Thoracic aorta (tissue), 2 donors: ENCODE measurements at places on chromosomes 2 and 18.

DNA sequence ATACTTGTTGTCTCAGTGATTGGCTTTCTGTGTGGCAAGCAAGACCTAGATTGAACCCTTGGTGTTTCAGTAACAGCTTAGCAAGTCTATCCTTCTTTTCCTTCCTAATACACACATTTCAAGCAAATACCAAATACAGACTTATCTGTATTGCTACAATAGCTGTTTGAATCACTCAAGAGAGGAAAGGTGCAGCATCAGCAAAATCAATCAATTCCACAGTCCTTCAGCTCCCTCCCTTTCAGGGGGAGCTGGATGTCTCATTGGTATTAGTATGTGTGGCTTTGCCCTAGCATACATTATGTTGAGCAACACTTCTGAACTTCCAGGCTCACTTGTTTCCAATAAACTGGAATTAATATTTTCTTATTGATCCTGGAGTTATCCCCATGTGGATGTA is 323.1 kb downstream of the TMX3 start:
- no peak for DNase-seq

DNA sequence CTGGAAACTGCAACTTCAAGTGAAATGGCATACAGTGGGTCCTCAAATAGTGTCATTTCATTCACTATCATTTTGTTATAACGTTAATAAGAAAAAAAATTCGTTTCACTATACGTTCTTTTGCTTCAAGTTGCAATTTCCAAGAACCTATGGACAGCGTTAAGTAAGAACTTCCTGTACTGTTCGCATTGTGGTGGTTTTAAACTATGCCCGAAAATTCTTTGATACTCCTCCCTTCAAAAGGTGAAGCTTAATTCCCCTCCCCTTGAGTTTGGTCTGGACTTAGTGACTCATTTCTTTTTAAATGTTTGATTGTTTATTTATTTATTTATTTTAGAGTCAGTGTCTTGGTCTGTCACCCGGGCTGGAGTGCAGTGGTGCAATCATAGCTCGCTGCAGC is 20.7 kb downstream of the GNLY start:
- no peak for DNase-seq

DNA sequence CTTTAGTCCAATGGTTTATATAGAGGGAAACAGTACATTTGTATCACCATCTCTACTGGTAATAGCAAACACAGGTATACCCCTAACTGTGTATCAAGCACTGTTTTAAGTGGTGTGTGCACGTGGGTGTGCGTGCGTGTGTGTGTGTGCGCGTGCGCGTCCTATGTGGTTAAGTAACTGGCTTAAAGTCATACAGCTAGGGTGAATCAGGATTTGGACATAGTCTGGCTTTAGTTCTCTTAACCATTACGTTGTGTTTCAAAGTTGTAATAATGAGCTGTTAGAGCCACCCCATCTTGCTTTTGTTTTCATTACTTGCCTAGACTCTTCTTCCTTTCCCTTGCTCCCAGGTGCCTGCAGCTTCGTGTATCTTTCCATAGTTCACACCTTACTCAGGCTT is 2.1 kb downstream of the HADHB start:
- DNase-seq, result no peak

GRCh38 chr2:64804651-64805050 is 150.9 kb upstream of the SERTAD2 start:
- no peak for DNase-seq

DNA sequence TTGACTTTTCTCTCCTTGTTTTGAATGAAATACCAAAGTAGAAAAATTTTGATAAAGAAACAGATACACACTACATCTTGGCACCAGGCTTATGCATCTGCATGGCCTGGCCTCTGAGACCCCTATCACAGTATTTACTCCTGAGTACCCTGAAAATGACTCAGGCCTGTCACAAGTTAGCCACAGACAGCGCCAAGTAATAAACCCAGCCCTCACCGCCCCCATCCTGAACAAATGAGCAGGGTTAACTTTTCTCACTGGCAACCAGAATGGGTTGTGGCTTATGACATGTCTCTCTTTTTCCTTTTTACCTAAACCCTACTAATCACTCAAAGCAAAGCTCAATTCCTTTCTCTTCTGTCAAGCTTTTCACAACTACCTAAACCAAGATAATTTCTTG is 35.3 kb downstream of the SPRED2 start:
- DNase-seq, result no peak

DNA sequence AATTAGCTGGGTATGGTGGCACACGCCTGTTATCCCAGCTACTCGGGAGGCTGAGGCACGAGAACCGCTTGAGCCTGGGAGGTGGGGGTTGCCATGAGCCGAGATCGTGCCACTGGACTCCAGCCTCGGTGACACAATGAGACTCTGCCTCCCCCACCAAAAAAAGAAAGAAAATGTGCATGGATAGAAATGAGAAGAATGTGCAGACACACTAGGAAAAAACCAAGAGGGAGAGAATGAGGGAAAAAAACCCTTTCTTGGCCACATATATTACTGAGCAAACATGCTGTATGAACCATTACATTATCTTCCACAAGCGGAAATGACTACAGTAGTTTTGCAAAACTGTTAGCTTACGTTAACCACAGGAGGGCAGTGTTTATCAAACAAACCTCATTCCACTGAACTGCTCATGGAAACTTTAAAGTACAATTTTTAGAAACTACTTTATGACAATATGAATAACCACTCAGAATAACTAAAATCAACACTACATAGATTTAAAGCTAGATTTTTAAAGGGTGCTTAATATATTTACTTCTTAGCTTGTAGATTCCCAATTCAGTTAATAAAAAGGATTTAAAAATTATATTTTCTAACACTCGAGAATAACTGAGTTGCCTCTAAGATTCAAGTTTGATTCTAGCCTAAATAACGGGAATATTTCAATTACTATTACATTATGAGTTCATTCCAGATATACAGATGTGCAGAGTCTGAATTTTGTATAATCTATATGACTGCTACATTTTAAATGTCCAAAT is 26.4 kb downstream of the ASXL2 start:
- DNase-seq, result no peak

GRCh38 chr2:5691985-5692529 is at the start of gene SOX11:
Gene SOX11, plus strand, starts transcription at chr2:5692384. Its CDS starts 338 bp downstream, at chr2:5692722.
- no peak for DNase-seq

DNA sequence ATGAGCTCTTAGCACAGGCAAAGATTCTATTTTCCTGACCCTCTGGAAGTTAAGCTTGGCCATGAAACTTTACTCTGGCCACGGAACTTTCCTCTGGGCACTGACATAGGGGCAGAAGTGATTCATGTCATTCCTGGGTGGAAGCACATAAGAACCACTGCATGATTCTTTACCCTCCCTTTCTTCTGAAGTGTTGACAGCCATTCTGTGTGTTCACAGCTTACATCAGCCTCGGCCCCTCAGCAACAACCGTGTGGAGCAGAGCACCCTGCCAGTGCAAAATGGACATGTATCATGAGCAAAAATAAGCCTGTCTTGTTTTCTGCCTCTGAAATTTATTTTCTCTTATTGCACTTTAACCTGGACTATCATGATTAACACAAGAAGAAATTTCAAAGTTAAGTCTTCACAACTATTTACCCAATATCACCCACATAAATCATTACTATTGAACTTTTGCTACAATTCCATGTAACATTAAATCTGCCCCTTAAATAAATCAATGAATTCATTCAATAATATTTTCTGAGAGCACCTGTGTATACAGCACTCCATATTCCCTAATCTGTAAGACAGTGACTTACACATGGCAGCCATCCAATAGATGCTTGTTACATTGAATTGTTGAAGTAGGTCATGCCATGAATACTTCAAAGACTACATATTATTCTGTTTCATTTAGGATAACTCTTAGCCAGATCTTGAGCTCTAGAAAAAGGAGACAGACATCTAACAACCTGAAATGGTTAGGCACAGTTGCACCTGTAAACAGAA is 531.9 kb downstream of the IRS1 start:
- DNase-seq, result no peak

GRCh38 chr2:203989521-203989920 is 53.0 kb downstream of the ICOS start:
- no peak for DNase-seq

GRCh38 chr2:33512112-33512511 is 35.7 kb downstream of the RASGRP3 start:
- no peak for DNase-seq

GRCh38 chr2:143808166-143808565 is 678.9 kb downstream of the ARHGAP15 start:
- no peak for DNase-seq

DNA sequence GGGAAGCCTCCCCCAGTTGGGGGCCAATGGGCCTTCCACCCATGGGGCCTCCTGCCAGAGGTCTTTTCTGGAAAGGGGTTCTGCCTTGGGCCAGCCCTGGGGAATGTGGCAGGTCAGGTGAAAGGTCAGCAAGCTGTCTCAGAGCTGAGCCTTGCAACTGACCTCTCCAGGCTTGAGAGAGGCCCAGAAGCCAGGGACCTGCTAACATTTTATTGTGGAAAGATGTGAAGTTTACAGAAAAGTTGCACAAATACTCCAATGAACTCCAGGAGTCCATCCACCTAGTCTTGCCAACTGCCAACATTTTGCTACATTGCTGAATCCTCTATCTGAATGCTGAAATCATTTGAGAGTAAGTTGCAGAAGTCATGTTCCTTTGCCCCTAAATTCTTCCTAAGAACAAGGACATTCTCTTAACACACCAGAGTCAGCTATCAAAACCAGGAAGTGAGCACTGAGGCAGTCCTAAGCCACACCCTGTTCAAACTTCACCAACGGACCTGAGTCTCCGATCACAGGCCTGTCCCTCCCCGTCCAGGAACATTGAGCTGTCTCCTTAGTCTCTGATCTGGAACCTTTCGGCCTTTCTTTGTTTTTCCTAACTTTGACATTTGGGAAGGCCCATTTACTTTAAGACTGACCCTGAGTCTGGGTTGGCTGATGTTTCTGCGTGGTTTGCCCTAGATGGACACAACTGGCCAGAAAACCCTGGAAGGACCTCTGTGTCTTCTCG is 4.0 kb downstream of the SNORC start:
- no peak for DNase-seq

GRCh38 chr2:197869501-197870111 is 65.2 kb downstream of the PLCL1 start:
- no peak for DNase-seq

DNA sequence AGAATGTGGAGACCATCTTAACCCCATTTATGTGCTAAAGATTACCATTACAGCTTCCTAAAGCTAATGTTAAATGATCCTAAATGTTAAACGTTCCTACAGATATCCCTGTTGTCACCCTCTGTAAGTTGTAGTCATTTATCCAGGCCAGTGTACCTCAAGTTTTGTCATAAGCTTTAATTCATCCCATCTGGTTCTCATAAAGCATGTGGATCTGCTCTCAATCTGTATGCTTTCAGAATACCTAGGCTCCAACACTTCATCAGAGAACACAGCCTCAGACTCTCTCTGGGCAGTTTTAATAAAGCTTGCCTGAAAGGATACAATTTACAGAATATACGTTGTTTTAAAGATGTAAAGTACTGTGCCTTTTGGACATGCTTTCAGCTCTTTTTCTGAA is 4.2 kb upstream of the CCDC178 start:
- DNase-seq, result no peak
